Cardiac septum (tissue), 1 donor: ENCODE measurements at places on chromosomes 5 and 9. TPM values are rescaled to one million over a fixed set of nuclear protein-coding genes. Genes with fewer than 3 reads are reported as not detected.

The IRF1 gene
- 19.9 TPM for total RNA-seq

The OBP2A gene
- not detected for total RNA-seq

The RGS7BP gene
- total RNA-seq = 1.7 TPM

The MYOZ3 gene
- 10.0 TPM for total RNA-seq

The NDUFA8 gene
- total RNA-seq = 230 TPM
